ENCODE measurements at places on chromosomes 13 and 19.

DNA sequence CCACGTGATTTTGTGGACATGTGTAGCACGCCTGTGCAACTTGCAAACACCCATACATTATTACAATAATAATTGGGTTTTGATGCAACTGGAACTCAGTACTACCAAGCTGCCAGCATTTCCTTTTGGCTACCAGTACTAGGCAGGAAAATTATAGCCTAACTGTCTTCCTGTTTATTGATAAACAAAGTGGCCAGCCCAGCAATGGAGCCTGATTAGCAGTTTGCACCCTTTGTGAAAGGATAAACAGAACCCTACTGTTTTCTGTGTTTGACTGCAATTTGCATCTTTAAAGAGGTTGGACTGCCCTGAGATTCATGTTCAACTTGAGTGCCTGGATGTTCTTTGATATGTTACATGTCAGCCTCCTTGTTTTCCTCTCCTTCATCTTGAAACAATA is 173.9 kb downstream of the ZIC5 start:
- DNase-seq: no peak

- no peak for DNase-seq
Observed at GRCh38 chr13:73519396-73520116, 460.8 kb downstream of the KLF5 start.

GRCh38 chr13:28640861-28641599 is 17.9 kb upstream of the POMP start:
- no peak for DNase-seq

- peak; percentile 84 for DNase-seq
Observed at GRCh38 chr19:6516659-6517291, 14.1 kb upstream of the TNFSF9 start.

GRCh38 chr13:25114220-25114619 is 18.3 kb downstream of the PABPC3 start:
- peak; percentile 38 for DNase-seq
